ENCODE measurements at places on chromosomes 13 and 19.

DNA sequence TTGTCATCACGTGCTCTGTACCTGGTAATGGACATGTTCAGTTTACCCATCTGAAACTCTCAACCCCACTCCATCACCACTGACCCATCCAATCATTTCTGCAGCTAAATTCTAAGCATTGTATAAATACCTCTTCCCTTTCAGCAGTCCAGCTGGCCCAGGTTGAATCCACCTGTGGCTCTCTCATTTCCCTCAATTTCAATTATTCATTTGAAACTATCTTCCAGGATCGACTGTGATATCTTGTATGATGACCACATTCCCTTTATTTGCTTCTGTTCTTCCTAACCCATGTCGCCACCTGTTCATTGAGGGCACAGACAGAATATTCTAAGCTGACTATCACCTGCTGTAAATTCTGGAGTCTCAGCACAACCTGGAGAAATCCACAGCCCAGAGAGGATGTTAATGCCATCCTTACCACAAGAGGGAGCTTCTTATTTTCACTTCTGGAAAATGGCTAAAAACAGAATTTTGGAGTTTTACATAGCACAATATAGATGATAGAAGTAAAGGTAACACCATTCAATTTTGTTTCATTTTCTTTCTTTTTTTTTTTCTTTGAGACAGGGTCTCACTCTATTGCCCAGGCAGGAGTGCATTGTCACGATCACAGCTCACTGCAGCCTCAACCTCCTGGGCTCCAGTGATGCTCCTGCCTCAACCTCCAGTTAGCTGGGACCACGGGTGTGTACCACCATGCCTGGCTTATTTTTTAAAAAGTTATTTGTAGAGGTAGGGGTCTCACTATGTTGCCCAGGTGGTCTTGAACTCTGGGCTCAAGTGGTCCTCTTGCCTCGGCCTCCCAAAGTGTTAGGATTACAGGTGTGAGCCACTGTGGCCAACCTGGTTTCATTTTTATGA lies 38.6 kb downstream of the ZNF823 start:
- DNase-seq: peak; percentile 45

DNA sequence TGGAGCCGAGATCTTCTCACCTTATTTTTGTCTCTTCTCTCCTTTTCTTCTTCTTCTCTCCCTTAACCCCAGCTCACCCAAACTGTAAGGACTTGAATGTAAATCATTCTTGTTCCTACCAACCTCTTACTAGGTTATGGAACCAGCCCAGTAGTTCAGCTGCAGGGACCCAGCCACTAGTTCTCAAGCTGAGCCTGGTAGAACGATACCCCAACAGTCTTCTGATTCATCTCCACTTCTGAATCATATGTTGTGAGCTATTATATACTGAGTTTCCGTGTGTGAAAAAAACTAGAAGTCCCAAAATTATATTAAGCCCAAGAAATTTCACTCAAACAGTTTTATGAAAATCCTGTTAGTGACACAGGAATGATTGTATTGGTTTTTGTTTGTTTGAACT lies 67.7 kb downstream of the DCT start:
- no peak for DNase-seq

DNA sequence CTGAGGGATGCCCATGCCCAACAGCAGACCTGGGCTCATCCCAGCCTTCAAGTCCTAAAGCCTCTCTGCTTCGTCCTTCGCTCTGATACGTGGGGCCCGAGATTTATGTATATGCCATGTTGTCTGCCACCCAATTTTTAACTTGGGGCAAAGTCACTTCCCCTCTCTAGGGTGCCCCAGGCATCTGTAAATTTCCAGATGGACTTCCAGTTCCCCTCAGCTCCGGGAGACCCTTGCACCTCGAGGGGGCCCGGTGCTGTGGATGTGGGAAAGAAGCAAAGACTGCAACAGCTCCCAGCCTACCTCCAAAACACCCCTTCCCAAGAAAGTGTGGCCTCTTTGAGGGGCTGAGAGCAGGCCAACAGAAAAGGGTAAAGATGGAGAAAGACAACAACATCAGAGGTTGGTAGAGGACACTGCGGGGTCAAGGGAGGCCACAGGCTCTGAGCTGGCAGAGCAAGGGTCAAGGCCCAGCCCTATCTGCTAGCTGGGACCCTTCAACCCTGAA lies 97.4 kb downstream of the STK24 start:
- DNase-seq: no peak

- DNase-seq: no peak
These were observed 55.4 kb downstream of the KDM4B start for GRCh38 chr19:5024282-5024681.

DNA sequence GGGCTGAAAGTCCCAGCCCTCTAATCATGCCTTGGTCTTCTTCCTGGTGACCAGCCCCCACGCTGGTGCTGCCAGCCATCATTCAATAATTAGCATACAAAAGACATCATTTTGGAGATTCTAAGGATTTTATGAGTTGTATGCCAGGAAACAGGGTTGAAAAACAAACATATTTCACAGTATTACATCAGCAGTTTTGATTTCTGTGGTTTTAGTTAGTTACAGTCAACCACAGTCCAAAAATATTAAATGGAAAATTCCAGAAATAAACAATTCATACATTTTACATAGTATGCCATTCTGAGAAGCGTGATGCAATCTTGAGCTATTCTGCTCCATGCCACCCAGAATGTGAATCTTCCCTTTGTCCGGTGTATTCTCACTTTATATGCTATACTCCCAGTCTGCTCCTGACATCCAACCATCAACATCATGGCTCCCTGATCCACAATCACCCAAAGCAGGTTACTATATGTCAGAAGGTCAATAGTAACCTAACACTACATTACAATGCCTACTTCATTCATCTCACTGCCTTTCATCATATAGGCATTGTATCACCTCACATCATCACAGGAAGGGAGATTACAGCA lies 49.2 kb downstream of the STOML3 start:
- DNase-seq: peak; percentile 4

- peak; percentile 60 for DNase-seq
These were observed 5.5 kb upstream of the ADAMTS10 start for GRCh38 chr19:8615813-8616596.

- no peak for DNase-seq
These were observed 915 bp upstream of the GRWD1 start for GRCh38 chr19:48444936-48445200.

DNA sequence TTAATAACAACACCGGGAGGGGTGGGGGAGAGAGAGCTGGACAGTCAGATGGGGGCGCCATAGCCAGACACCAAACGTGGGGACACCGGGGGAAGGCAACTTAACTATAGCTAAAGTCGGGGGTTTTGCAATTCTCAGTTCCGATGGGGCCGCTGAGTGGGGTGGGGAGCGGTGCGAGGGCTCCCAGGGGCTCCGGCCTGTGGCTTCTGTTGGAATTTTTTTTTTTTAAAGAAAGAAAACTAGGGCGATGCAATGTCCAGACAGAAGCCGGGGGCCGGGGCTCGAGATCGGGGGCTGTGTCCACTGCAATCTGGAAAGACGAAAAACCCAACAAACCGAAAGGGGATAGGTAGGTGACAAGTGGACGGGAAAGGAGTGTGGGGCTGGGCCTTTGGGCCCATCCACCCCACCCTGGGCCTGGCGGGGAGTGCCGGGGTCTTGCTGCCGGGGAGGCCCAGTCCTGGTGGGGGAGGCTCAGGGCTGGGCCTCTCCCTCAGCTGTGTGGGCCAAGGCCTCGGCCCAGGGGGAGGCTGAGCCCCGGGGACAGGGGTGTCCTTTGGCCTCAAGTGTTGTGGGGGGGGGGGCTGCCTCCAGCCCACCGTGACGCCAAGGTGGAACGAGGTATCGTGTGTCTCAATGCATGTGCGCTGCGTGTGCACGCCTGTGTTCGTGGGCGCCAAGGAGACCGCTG lies 17.3 kb downstream of the PRKCSH start:
- no peak for DNase-seq

DNA sequence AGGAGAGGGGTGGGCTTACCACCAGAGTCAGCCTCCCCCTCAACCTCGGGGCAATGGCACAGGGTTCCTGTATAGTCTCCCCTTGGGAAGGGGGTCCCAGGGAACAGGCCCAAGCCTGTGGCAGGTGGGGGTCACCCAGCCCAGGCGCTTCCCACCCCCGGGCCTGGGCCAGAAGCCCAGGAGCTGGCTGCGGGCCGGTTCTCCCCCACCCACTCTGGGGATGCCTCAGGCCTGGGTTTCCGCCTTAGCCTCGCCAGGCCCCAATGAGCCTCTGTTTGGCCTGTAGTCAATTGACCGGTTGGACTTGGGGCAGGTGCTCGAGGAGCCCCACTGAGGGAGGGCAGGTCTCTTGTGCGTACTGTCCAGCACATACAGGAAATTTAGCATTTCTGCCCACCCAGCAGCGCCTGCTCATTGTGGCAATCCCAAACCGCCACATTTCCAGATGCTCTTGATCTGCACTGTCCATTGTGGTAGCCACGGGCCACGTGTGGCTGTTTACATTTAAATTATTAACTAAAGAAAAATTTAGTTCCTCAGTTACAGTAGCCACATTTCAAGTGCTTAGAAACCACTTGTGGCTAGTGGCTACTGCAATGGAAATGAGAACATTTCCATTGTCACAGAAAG lies 9.9 kb downstream of the LYL1 start:
- no peak for DNase-seq

DNA sequence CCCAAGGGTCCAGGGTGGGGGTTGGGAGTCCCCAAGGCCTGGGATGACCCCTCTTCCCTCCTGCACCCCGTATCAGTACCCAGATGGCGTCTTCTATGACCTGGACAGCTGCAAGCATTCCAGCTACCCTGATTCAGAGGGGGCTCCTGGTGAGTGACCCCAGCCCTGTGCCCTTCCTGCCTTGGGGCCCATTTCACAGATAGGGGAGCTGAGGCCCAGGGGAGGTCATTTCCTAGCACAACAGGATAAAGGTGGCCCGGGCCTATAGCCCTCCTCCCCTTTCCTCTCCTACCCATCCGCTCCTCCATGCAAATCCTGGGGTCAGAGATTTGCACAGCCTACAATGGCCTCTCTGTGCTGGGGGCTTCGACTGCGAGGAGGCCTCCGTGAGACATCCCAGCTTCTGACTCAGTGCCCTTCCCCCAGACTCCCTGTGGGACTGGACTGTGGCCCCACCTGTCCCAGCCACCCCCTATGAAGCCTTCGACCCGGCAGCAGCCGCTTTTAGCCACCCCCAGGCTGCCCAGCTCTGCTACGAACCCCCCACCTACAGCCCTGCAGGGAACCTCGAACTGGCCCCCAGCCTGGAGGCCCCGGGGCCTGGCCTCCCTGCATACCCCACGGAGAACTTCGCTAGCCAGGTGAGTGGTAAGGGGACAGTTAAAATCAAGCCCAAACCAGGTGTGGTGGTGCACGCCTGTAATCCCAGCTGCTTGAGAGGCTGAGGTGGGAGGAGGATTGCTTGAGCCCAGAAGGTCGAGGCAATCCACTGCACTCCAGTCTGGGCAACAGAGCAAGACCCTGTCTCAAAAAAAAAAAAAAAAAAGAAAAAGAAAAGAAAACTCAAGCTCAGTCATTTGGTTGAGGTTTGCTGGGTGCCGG lies 3.9 kb downstream of the SPIB start:
- no peak for DNase-seq

- no peak for DNase-seq
These were observed 63.0 kb upstream of the TPM4 start for GRCh38 chr19:16013181-16013850.

DNA sequence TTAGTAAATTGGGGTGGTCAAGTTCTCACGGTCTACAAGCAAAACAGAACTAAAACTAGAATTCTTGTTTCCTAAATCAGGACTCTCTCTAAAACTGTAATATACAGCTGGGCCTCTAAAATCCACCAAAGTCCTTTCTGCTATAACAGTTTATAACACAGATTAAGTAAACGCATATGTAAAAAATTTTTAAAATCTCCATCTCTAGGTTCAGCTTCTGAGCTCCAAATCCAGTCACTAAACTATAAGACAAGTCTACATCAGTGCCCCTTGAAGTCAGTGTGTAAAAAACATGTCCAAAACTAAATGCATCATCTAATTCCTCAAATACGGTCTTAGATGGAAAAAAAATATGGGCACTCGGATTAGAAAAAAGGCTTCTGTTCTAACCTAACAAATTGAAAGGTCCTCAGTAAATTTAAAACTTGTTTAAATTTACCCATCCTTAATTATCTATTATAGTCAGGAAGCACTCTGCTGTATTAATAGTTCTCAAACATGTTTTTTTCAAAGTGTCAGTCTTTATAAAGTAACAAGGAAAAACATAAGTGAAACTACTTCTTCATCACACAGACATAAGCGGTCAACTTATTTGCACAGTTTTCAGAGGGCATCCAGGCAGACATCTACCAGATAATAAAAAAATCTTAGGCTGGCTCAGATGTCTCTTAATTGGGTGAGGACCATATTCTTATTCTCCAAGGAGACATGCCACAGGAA lies 33.6 kb downstream of the ELF1 start:
- DNase-seq: no peak

- no peak for DNase-seq
These were observed 9.4 kb downstream of the FLT1 start for GRCh38 chr13:28485551-28485950.

GRCh38 chr13:49622174-49622946 lies 5.9 kb upstream of the ARL11 start:
- no peak for DNase-seq

GRCh38 chr13:44433863-44434765 lies 60.5 kb downstream of the SERP2 start:
- no peak for DNase-seq

- peak; percentile 6 for DNase-seq
These were observed 45.9 kb downstream of the SLC15A1 start for GRCh38 chr13:98706446-98707110.

- no peak for DNase-seq
These were observed 4.2 kb upstream of the MADCAM1 start for GRCh38 chr19:492091-492531.

GRCh38 chr19:16871871-16872270 lies 16.9 kb upstream of the F2RL3 start:
- DNase-seq: no peak

All from MCF 10A (cell line).